ENCODE measurements at places on chromosomes 1 and 21.

GRCh38 chr1:216113181-216113580 is 310.1 kb downstream of the USH2A start:
- no peak for DNase-seq

GRCh38 chr21:42475036-42475435 is 21.0 kb downstream of the RSPH1 start:
- peak; percentile 10 for DNase-seq

DNA sequence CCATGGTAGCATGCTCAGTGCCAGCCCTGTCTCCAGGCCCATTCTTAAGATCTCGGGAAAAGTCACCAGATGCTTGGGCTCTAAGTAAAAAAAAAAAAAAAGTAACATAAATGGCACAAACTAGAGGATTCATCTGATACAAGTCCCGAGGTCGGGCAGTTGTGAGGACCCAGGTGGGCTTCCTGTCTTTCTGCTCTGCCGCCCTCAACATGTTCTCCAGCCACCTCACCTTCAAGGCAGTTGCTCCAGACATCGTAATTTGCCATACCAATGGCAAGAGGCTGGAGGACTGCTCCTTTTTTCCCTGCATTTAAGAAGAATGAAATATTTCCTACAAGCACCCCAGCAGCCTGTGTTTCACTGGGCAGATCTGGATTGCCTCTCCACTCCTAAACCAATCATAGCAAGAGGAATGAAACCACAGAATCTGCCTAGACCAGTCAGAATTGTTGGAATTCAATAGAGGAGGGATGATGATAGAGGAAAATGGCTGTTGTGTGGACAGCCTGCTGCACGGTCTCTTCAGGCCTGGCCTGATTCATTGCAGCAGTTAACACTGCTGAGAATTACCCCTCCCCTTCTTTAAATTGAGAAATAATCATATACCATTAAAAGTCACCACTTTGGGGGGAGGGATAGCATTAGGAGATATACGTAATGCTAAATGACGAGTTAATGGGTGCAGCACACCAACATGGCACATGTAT is 5.4 kb downstream of the HMGN2 start:
- peak; percentile 48 for DNase-seq

DNA sequence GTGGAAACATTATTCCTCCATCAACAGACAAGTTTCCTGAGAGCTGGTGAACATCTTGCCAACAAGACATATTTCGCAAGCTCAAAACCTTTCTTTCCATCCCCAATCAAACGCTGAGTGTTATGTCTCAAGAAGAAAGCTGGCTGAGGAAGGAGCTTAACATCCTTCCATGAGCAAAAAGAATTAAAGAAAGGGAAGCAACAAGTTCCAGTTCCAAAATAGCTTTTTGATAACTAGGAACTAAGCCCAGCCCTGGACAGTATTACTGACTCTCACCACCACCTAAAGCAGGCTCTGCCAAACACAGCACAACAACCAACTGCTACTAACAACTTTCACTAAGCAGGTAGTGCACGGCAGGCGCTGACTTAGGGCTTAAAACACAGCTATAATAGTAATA is 50.2 kb downstream of the CAPZB start:
- DNase-seq, result peak; percentile 66

- peak; percentile 62 for DNase-seq
Measured at GRCh38 chr1:172851077-172851476, 192.2 kb downstream of the FASLG start.

All from EH (cell line).